Cardiac muscle cell (in vitro differentiated cells and primary cell): ENCODE measurements at places on chromosomes 2 and 18.

GRCh38 chr18:6207941-6208340, 206.8 kb downstream of the L3MBTL4 start:
- no peaks in the 10 kb centered on the region for H3K4me1 ChIP-seq
- H3K27me3 ChIP-seq = no peaks in the 10 kb centered on the region
- H3K4me3 ChIP-seq = no peak overlapping the region
- DNase-seq = no peak
- H3K27ac ChIP-seq = no peak overlapping the region

DNA sequence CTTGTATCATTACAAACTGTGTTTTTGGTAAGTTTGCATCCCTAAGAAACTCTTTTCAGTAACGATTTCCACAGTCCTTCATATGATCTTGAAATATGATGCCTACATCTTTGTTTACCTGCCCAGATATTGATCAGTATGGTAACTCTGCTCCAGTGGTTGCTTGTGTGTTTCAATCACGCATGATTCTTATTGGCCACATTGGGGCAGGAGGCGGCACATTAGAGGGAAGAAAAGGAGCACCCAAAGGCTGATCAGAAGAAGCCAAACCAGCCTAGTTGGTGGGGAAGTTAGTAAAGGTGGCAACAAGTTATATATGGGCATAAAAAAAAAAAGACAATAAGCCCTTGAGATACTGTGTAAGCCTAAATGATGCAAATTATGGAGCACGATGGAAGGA, 158.9 kb downstream of the RHBDD1 start:
- no peak overlapping the region for H3K27ac ChIP-seq
- no peaks in the 10 kb centered on the region for H3K27me3 ChIP-seq
- DNase-seq = no peak
- H3K4me1 ChIP-seq = no peaks in the 10 kb centered on the region

DNA sequence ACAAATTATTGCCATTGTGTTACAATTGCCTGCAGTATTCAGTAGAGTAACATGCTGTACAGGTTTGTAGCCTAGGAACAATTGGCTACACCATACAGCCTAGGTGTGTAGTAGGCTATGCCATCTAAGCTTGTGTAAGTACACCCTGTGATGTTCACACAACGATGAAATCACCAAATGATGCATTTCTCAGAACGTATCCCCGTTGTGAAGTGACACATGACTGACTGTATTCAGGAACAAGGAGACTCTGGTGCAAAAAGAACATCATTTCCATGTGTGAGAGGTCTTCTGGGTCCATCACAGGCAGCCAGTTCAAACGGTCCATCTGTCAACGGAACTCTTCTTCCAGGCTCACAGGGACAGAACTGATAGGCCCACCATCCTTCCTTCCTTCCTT, 263.7 kb downstream of the ANAPC1 start:
- H3K27ac ChIP-seq = no peak overlapping the region
- no peaks in the 10 kb centered on the region for H3K4me1 ChIP-seq
- H3K27me3 ChIP-seq = no peaks in the 10 kb centered on the region
- H3K36me3 ChIP-seq = no peaks in the 10 kb centered on the region

GRCh38 chr18:12373116-12373770, 3.8 kb downstream of the AFG3L2 start:
- peaks cover 19% of the 10 kb centered on the region for H3K4me1 ChIP-seq
- peak; percentile 36 for DNase-seq
- peaks cover 11% of the 10 kb centered on the region for H3K36me3 ChIP-seq
- no peak overlapping the region for H3K4me3 ChIP-seq

DNA sequence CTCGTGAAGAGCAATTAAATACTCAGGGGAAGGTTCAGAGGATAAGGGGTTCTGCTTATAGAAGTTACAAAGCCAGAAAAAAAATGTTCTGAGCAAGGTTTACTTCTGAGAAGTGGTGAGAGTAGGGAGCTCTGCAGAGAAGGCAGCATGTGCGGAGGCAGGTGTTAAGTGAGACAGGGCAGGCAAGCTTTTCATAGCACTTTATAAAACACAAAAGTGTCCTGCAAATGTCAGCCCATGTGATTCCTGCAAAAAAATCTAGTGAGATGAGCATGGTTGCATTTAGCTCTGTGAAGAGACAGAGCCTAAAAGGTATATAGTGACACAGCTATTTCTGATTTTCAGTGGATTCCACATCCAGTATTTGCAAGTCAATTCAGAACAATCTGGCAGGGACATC, 223.8 kb upstream of the SYT4 start:
- H3K36me3 ChIP-seq = no peaks in the 10 kb centered on the region
- H3K27me3 ChIP-seq = no peaks in the 10 kb centered on the region
- no peak overlapping the region for H3K27ac ChIP-seq
- no peaks in the 10 kb centered on the region for H3K4me1 ChIP-seq

- H3K4me3 ChIP-seq = no peak overlapping the region
- H3K27ac ChIP-seq = no peak overlapping the region
- no peak for DNase-seq
- H3K36me3 ChIP-seq = no peaks in the 10 kb centered on the region
- no peaks in the 10 kb centered on the region for H3K27me3 ChIP-seq
- H3K4me1 ChIP-seq = peaks cover 6% of the 10 kb centered on the region
These were observed 16.8 kb upstream of the TMEM131 start for GRCh38 chr2:98012561-98012991.

DNA sequence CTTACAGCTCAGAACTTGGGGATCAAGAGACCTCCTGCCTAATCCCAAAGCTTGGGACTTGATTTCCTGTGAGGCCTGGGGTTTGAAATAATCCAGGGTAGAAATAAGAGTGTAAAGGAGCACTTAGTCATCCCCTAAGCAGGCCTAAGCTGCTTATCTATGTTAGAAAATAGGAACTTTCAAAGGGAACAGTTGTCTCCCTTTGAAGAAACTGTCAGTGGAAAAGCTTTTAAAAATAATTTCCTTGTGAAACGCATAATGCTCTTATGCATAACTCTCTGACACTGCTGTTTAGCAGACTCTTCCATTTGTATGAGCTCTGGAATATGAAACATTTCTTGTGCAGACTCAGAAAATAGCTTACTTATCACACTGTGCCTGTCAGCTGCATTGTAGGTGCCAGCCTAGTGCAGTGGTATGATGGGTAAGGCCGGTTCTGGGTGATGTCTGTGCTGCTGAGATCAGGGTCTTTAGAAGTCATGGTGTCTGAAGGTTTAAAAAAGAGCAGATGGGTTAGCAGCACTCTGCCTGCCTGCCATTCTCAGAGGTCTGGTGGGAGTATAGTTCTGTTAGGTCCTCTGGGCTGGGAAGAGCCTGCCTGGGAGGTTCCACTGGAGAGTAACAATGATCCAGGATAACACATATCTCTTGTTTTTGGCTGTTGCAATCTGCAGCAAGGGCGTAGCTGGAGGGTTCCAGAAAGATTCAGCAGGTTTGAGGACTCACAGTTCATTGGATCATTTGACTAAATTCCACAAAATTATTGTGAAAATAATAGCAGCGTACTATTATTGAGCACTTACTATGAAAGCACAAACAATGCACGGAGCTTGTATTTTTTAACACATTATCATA, 283.2 kb upstream of the MEX3C start:
- no peaks in the 10 kb centered on the region for H3K27me3 ChIP-seq
- H3K36me3 ChIP-seq = no peaks in the 10 kb centered on the region
- H3K27ac ChIP-seq = peak overlapping the region; percentile 22
- DNase-seq = no peak

- no peak overlapping the region for H3K4me3 ChIP-seq
- H3K27me3 ChIP-seq = peaks cover 5% of the 10 kb centered on the region
- no peak overlapping the region for H3K27ac ChIP-seq
- no peak for DNase-seq
These were observed 44.0 kb downstream of the TTC32 start for GRCh38 chr2:19857806-19858205.

DNA sequence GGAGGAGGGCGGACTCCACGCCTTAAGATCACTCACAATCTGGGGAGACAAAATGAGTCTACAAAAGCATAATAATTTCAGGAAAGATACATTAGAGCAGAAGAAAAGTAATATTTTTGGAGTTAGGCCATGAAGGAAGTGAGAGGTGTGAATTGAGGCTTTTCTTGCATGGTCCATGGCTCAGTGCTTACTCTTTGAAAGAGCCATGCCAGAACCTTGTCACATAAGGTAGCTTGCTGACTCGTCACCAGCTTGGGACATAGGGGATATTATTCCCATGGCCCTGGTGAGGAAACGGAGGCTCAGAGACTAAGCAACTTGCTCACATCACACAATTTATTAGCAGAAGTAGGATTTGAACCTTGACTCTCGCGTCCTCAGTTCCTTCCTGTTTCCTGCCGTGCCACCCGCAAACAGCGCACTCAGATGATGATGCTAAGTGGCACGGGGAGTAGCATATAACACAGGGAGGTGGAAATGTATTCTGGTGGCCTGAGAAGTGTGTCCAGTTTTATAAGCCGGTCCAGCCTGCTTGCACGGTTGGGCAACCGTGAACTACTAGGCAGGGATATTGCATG, 312.2 kb upstream of the EPAS1 start:
- H3K4me3 ChIP-seq = no peak overlapping the region
- no peak for DNase-seq
- H3K36me3 ChIP-seq = peaks cover 4% of the 10 kb centered on the region
- H3K27me3 ChIP-seq = no peaks in the 10 kb centered on the region

DNA sequence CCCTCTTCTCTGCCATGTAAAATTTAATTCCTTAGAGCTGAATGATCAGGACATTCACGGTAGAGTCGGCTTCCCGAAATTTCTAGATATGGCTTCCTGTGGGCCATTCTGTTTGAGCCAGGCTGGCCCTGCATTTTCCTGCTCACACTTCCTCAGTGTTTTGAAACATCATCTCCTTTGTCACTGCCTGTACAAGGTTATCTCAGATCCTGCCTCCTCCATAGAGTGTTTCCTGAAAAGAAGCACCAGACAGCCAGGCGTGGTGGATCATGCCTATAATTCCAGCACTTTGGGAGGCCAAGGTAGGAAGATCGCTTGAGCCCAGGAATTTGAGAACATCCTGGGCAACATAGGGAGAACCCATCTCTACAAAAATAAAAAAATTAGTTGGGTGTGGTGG, 43.6 kb downstream of the GRHL1 start:
- no peaks in the 10 kb centered on the region for H3K4me1 ChIP-seq
- H3K4me3 ChIP-seq = no peak overlapping the region
- H3K27me3 ChIP-seq = no peaks in the 10 kb centered on the region
- no peak for DNase-seq

DNA sequence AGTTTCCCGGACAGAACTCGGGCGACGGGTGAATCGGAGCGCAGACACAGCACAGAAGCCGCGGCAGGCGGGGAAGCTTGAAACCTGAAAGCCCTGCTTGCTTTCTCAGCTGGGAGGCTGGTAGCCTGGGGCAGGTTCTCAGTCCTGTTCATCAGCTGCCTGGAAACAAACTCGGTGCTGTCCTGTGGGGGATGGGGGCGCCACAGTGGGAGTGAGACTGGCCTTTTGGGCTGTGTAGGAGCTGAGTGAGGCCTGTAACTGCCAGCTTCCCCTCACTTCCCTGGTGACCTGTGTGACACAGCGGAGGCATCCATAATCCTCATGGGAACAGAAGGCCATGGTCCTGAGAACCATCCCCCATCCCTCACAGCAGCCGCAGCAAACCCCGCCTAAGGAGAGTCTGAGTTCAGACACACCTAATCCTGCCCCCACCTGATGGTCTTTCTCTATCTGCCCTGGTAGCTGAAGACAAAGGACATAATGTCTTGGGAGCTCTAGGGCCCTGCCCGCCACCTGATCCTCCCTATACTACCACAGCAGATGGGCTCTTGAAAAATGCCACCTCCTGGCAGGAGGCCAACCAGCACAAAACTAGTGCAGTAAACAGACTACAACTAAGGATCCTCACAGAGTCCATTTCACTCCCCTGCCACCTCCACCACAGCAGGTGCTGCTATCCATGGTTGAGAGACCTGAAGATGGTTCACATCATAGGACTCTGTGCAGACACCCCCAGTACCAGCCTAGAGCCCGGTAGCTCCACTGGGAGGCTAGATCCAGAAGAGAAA, 52.7 kb upstream of the LDLRAD4 start:
- H3K27ac ChIP-seq = no peak overlapping the region
- no peaks in the 10 kb centered on the region for H3K4me1 ChIP-seq
- no peak overlapping the region for H3K4me3 ChIP-seq
- H3K36me3 ChIP-seq = no peaks in the 10 kb centered on the region
- no peak for DNase-seq

- DNase-seq = no peak
- H3K27me3 ChIP-seq = no peaks in the 10 kb centered on the region
- no peak overlapping the region for H3K4me3 ChIP-seq
- no peaks in the 10 kb centered on the region for H3K4me1 ChIP-seq
- H3K27ac ChIP-seq = no peak overlapping the region
These were observed 328.2 kb upstream of the CDH7 start for GRCh38 chr18:65422544-65423136.

DNA sequence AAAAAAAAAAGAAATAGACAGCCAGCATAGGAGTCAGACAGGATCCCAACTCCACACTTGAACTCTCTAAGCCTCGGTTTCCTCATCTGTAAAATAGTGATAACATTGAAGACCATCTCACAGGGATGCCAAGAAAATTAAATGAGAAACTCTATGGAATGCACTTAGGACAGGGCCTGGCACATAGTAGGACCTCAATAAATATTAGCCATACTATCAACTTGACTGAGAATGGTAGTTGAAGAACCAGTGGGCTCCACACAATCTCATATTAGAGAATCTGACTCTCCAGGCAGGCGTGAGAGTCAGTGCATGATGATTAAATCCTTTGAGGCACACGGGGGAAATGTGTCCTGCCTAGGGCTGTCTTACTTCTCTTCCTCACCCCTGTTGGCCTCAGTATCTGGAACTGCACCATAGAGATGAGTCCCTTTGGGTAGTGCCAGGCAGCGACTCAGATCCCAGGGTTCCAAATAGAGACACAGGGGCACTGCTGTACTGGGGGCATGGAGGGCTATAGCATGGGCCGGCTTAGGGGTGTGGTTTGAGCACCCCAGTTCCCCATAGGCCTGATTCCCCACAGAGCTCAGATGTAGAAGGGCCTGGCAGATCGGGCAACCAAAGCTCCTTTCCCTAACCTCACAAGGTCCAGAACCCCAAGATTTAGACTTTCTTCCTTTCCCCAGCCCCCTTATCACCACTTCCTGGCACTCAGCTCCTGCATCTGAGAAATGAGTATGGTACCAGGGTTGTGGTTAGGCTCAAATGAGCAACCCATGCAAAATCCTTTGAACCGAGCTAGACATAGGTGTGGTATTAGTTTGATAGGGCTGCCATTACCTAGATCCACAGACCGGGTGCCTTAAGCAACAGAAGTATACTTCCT, 51.3 kb upstream of the CAB39 start:
- DNase-seq = no peak
- no peak overlapping the region for H3K27ac ChIP-seq
- no peaks in the 10 kb centered on the region for H3K27me3 ChIP-seq

DNA sequence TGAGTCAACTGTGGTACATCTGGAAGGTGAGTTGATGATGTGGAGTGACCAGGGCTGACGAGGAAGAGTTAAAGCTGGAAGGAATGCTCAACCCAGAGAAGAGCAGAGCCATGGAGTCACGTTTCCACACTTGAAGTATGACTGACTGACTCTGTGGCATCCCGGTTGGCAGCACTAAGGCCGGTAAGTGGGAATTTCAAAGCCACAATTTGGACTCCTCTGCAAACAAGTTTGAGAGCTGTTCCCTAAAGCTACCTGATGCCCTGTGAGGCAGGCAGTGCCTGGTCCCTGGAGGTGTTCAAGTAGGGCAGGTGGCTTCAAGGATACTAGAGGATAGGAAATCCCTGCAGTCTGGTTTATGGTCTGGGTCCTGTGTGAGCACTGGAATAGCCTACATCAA, 69.3 kb upstream of the ITGB6 start:
- H3K27me3 ChIP-seq = no peaks in the 10 kb centered on the region
- peaks cover 60% of the 10 kb centered on the region for H3K4me1 ChIP-seq
- peak overlapping the region; percentile 100 for H3K27ac ChIP-seq
- peaks cover 3% of the 10 kb centered on the region for H3K36me3 ChIP-seq
- H3K4me3 ChIP-seq = peak overlapping the region; percentile 26
- DNase-seq = no peak

- DNase-seq = peak; percentile 2
- H3K27me3 ChIP-seq = no peaks in the 10 kb centered on the region
These were observed 97.2 kb downstream of the TDRD15 start for GRCh38 chr2:21220930-21221329.
